WTC11 (cell line): ENCODE measurements at places on chromosomes 3 and 15. TPM values are rescaled to one million over a fixed set of nuclear protein-coding genes. Genes with fewer than 3 reads are reported as not detected.

The CD86 gene
- total RNA-seq = 0.25 to 0.61 TPM (median 0.30 TPM) in 3 replicates

- no peaks in the 10 kb centered on the region for H3K27me3 ChIP-seq
- H3K36me3 ChIP-seq = no peaks in the 10 kb centered on the region
- no peak overlapping the region for H3K27ac ChIP-seq
- no peak overlapping the region for H3K4me3 ChIP-seq
These were observed 233.7 kb downstream of the SLCO3A1 start for GRCh38 chr15:92087211-92087610.

DNA sequence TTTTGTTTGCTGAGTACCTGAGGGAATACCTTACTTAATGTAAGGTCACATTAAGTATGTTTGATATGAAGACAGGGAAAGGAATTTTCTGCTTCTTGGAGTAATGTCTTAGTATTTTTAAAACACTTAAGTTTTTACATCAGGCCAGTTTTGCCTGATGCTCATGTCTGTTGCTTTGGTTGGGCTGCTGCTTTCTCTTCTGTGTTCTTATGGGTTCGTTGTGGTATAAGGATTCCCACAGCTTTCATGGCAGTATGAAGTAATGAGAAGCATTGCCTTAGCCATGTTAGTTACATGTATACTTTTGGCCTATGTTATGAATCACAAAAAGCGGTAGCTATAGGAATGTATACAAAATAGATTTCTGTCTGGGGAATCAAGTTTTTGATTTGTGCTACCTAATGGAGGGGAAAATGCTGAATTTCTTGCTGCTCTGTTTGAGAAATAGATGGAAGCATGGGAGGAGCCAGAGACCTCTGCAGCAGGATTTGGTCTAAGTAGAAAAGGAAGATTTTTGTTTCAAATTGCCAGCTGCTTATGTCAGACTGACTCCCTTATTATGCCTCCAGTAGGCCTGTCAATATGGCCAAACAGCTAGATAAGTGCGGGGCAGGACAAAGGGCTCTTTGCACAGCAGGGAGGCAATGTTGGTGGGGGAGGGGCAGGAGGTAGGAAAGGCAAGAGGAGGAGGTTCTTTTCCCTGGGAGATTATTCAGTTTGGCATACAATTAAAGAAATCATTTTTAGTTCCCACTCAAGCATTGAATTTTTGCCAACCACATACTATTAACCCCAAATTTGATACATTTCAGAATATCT lies 5.2 kb downstream of the SETD5 start:
- no peaks in the 10 kb centered on the region for H3K27me3 ChIP-seq
- peaks cover 11% of the 10 kb centered on the region for H3K36me3 ChIP-seq
- H3K4me3 ChIP-seq = peak overlapping the region; percentile 100
- peaks cover 72% of the 10 kb centered on the region for H3K4me1 ChIP-seq
- H3K27ac ChIP-seq = peak overlapping the region; percentile 91

DNA sequence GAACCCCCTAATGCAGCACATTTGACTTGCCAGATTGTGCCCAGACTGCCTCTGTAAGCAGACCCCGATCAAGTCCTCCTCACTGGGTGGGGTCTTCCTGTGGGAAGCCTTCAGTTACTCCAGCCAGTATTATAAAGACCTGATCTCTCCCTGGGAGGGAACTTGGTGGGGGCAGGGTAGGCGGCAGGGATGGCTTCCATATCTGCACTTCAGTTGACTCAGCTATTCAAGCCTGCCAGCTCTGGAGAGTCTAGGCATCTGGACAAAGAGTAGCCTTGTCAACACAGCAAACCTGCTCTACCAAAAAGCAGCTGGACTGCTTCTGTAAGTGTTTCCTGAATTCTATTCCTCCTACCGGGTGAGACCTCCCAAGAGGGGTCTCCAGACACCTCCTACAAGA lies 21.0 kb upstream of the SLC25A38 start:
- no peak overlapping the region for H3K27ac ChIP-seq
- H3K36me3 ChIP-seq = no peaks in the 10 kb centered on the region
- H3K4me1 ChIP-seq = no peaks in the 10 kb centered on the region
- H3K4me3 ChIP-seq = no peak overlapping the region
- peaks cover 5% of the 10 kb centered on the region; the same call in 1 of the 2 replicates for H3K27me3 ChIP-seq

DNA sequence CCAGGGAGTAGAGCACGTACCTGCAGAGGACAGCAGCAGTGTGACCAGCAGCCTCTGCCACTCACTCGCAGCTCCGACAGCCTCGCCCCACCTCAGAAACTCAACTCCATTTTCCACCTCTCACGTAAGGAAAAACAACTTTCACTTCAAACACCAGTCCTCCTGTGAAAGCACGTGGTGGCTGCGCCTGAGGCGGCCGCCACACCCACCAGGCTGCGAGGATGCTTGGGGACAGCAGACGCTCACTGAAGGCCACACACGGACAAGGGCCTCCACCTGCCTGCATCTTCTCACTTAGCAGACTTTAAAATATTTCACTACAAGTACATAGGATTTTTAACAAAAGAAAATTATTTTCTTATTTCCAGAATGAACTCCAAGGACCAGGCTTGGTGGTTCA lies 67.9 kb downstream of the CYFIP1 start:
- no peak for DNase-seq
- H3K27me3 ChIP-seq = no peaks in the 10 kb centered on the region
- no peaks in the 10 kb centered on the region for H3K4me1 ChIP-seq
- no peak overlapping the region for H3K27ac ChIP-seq
- H3K36me3 ChIP-seq = peaks cover 55% of the 10 kb centered on the region
- H3K4me3 ChIP-seq = no peak overlapping the region

GRCh38 chr3:31960793-31961431 lies 20.1 kb downstream of the OSBPL10 start:
- DNase-seq = no peak
- no peaks in the 10 kb centered on the region for H3K27me3 ChIP-seq
- peak overlapping the region; percentile 99 for H3K27ac ChIP-seq

DNA sequence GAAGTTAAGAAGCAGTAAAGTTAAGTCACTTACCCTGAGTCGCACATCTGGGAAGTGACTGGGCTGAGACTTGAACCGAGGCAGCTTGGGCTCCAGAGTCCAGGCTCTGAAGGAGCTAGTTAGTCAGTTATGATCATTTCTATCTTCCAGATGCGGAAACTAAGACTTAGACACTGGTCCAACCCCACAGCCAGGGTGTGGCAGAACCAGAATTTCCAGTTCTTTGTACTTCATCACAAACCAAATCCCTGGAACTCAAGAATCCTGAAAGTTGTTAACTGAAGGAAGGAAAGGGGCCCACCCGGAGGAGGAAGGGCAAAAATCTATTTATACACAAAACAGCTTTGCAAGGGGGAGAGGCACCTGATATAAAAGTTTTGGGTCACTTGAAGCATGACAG lies 389.9 kb downstream of the SHQ1 start:
- no peak overlapping the region for H3K27ac ChIP-seq
- H3K27me3 ChIP-seq = no peaks in the 10 kb centered on the region; the same call in 1 of the 2 replicates
- no peaks in the 10 kb centered on the region for H3K36me3 ChIP-seq
- peaks cover 10% of the 10 kb centered on the region for H3K4me1 ChIP-seq
- no peak for DNase-seq

GRCh38 chr15:77180757-77181156 lies 109.8 kb upstream of the TSPAN3 start:
- no peak overlapping the region for H3K27ac ChIP-seq
- H3K4me3 ChIP-seq = no peak overlapping the region
- no peaks in the 10 kb centered on the region for H3K4me1 ChIP-seq
- H3K36me3 ChIP-seq = peaks cover 10% of the 10 kb centered on the region

The B3GALNT1 gene
- total RNA-seq = 4.2 to 6.0 TPM (median 5.0 TPM) in 3 replicates
